ENCODE measurements at places on chromosomes 11 and 22. TPM values are rescaled to one million over a fixed set of nuclear protein-coding genes. Genes with fewer than 3 reads are reported as not detected.

ANKK1 gene
- not detected for total RNA-seq

RTL10 gene
- total RNA-seq = 7.1 TPM

MYEOV gene
- not detected for total RNA-seq

- DNase-seq = no peak
Measured at GRCh38 chr22:32018056-32018455, 25.0 kb upstream of the SLC5A1 start.

DNA sequence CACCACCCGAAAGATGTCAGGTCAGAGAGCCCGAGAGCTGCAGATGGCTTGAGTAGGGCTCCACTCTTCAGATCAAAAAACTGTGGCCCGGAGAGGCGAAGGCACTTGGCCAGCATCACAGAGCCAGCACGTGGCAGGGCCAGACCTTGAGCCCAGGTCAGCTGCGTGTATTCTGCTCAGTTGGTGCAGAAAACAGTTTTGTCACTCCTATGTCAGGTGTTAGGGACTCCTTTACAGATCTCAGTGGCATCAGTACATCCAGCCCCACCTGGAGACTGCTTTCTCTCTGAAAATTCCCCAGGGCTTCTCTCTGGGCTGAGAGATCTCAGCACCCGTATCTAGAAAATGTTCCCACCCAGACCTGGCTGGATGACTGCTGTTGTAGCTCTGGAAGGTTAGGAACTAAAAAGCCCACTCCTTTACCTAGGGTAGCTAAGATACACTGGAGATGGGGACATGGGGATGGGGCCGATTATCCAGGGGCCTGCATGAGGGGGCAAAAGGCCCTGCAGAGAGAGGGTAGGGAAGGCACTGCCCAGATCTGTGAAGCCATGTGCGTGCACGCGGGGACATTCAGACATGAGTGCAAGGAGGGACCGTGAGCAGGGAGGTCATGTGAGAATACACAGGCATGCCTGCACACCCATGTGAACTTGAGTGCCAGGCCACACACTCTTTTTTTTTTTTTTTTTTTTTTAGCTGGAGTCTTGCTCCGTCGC, 3.4 kb downstream of the APOA1 start:
- DNase-seq = no peak

DNA sequence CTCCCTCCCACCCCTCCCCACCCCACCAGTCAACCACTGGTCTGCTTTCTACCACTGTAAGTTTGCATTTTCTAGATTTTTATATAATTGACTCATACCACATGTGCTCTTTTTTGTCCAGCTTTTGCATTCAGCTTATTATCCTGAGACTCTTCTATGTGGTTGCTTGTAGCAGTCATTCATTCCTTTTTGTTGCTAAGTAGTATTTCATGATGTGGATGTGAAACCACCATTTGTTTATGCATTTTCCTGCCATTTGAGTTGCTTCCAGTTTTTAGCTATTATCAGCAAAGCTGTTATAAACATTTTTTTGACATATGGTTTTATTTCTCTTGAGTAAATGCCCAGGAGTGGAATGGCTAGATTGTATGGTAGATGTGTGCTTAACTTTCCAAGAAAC, 77.0 kb upstream of the FGF3 start:
- DNase-seq = no peak

DNA sequence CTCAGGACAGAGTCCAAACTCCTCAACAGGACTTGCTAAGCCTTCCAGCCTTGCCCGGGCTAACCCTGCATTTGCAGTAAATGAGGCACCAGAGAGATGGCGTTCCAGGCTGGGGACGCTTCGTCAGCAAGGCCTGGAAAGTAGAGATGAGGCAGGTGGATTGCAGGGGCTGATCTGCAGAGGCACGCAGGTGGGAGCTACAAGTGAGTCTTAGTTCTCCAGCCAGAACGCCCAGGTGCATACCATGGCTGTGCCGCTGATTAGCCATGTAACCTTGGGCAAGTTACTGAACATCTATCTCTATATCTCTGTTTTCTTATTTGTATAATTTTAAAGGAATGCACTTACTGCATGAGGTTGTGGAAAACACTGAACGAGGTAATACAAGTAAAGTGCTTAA, 52.7 kb upstream of the BARX2 start:
- DNase-seq = no peak

KRTAP5-10 gene
- total RNA-seq = not detected

GLB1L2 gene
- 39.5 TPM for total RNA-seq

DNA sequence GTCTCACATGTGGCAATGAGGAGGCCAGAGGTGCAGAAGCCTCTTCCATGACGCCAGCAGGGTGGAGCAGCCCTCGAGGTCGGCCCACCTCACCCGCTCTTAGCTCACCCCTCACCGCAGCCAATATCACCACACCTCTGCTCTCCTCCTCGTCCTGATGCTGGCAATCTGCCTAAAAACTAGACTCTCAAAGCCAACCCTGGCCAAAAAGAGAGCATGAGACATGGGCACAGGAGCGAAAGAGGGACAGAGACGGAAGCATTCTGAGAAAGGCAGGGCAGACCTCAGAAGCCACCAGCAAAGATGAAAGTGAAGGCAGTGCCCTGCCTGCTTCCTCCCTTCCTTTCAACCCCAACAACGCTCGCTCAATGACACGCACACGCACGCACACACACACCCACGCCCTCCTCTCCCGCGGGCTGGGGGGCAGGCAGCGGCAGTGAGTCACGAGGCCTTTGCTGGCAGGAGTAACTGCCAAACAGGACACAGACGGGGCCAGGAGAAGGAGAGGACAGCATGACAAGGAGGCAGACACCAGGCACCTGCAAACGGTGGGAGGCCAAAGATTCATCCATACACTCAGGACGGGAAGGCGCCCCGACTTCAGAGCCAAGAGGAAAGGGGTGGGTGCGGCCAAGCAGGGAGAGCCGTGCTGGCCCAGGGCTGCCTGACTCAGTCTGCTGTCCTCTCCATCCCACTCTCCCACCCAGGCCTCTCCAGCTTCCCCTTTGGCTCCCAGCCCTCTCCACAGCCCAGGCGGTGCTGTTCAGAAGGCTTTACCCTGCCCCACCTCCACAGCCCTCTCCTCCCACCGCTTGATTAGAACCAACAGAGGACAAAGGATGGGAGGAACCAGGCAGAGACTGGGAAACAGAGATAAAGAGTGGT, 11.4 kb downstream of the IGSF9B start:
- DNase-seq = no peak

DNA sequence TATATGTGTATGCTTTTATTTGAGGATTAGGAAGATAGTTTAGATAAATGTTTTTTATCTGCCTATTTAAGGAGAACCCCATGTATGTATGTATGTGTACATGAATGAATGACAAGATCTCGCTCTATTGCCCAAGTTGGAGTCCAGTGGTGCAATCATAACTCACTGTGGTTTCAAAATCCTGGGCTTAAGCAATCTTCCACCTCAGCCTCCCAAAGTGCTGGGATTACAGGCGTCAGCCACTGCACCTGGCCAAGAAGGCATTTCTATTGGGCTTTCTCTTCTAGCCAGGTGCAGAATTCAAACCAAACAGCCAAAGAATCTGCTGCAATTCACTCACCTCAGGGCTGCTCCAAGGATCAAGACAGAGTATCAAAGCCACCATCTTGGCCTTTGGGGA, 25.5 kb upstream of the DGKZ start:
- DNase-seq = no peak

GRCh38 chr11:48033918-48034341, 53.6 kb downstream of the PTPRJ start:
- DNase-seq = no peak

GRCh38 chr11:32297611-32298011, 137.7 kb downstream of the WT1 start:
- DNase-seq = no peak

PGGHG gene
- 117 TPM for total RNA-seq

FOLR2 gene
- not detected for total RNA-seq

DNA sequence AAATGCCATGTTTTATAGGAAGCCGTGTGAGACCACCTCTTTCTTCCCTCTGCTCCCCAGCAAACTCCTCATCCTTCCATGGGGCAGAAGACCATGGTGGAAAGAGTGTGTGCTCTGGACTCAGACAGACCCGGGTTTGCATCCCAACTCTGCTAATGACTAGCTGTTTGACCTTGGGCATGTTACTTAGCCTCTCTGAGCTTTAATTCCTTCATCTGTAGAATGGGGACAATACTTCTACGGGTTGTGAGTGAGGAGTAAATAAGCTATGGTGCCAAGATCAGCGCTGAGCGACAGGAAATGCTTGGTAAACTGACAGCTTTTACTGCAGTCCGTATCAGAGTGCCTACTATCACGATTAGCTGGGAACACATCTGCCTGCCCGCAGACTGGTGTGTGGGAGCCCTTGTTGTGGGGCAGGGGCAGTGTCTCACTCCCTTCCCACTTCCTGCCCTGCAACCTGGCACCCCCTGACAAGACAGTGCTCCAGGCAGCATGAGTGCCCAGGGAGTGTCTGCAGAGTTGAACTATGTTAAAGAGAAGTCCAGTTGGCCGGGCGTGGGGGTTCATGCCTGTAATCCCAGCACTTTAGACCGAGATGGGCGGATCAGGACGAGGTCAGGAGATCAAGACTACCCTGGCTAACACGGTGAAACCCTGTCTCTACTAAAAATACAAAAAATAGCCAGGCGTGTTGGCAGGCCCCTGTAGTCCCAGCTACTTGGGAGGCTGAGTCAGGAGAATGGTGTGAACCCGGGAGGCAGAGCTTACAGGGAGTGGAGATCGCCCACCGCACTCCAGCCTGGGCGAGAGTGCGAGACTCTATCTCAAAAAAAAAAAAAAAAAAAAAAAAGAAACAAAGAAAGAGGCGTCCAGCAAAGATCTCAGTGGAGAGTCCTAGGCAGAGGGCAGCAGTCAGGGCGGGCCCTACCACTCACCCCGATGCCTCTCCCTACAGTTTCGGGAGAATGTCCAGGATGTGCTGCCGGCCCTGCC, 2.2 kb downstream of the SEC14L2 start:
- DNase-seq = no peak

- DNase-seq = peak; percentile 37
Measured at GRCh38 chr11:74685905-74686304, 45.3 kb downstream of the CHRDL2 start.

GRCh38 chr11:23976426-23976825, 520.4 kb upstream of the LUZP2 start:
- DNase-seq = no peak

GRCh38 chr22:19679522-19680101, 34.7 kb upstream of the SEPTIN5 start:
- DNase-seq = peak; percentile 27

DNA sequence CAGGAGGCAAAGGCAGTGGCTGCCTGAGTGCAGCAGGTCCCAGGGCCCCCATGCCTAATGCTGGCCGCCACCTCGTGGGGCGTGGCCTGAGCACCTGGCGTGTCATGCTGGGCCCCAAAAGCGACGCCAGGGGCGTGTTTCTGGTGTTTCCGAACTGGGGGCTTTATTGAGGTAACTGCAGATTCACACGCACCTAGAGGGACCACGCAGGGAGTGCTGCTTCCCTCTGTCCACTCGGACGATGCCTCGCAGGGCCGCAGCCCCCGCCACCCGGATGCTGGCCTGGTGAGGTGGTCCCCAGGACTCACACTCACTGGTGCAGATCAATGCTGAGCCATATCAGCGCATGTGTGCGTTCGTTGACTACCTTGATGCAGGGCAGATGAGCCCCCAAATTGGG, 736.2 kb downstream of the BRD1 start:
- DNase-seq = no peak

CFAP300 gene
- total RNA-seq = 2.2 TPM

TSSK2 gene
- total RNA-seq = not detected

GRCh38 chr22:37701141-37701786, 4.4 kb downstream of the TRIOBP start:
- DNase-seq = no peak

SESN3 gene
- 3.4 TPM for total RNA-seq

ACTN3 gene
- not detected for total RNA-seq

DNA sequence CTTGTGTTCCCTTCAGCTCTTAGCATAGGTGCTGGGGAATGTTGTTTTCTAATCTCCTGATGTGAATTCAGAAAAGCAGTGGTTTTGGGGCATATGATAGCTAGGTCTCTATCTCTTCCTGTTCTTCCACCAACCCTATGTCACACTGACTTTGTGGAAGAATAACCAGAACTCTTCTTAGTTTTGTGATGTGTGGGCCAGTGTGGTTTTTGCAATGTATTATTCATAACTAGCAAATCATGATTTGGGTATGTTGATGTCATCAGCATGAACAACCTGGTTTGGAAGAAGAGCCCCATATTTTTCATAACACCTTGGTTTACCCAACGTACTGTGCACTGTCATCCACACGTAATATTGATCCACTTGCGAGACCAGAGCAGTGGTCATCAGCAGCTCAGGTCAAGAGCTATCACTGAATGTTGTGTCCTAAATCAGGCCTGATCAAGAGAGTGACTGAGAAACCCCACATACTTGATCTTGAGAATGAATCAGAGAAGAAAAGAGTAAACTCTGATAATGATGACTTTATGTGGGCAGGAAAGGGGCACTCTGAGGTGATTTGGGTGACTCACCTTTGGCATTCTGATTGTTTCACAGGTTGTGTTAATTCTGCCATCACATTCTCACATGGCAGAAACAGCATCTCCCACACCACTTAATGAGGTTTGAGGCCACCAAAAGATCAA, 19.4 kb upstream of the MS4A6E start:
- no peak for DNase-seq

ACRV1 gene
- total RNA-seq = not detected

DNA sequence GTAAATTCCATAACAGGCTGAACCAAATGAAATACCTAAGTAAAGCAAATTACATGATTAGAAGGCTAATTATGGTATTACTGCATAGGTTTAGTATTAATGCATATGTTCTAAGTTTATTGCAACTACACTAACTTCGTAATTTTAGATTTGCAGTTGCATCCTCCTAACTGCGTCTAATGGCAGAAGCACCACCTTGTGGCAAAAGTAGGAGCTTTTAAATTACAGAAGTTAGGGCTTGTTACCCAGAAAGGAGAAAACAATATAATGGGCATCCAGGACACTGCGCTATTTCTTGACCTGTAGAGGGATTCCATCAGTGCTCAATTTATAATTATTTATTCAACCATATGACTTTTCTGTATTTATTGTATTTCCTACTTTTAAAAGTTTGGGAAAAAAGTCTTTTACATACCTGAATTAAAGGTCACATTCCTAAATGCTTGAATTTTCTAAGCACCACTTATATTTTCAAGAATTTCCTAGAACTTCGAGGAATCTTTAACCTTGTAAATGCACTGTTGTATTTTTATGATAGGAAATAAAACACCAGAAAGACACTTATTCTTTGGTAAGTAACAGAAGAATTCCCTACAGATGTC, 16.3 kb upstream of the GPR83 start:
- DNase-seq = no peak

- no peak for DNase-seq
Measured at GRCh38 chr11:12291313-12291712, 86.1 kb upstream of the PARVA start.

NCF4 gene
- total RNA-seq = 16.8 TPM

DNA sequence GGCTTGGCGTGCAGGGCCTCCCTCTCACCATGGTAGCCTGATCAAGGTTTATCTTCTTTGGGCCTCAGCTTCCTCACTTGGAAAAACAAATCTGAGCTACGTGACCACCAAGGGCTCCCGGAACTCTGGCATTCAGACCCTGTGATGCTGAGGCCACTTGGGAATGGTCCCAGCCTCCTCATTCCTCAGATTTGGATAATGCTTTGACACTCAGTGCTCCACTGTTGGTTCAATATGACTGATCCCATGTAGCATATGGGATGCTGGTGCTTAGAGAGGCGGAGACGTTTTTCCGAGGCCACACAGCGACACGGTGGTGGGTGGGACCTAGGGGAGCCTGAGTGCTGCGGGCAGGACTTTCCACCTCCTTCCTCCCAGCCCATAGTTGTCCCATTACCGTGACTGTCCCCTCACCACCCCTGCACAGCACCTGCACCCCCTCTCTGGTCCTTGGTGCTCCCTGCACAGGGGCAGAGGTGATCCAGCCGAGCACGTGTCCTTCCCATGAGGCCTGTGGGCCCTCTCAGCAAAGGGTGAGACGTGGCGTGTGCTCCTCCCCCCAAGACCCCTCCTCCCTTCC, 23.1 kb downstream of the MB start:
- DNase-seq = no peak

PRG2 gene
- total RNA-seq = not detected

All from transverse colon (tissue), 4 donors.